Left forelimb (tissue), 1 donor: ENCODE measurements at places on chromosomes 7 and 10.

DNA sequence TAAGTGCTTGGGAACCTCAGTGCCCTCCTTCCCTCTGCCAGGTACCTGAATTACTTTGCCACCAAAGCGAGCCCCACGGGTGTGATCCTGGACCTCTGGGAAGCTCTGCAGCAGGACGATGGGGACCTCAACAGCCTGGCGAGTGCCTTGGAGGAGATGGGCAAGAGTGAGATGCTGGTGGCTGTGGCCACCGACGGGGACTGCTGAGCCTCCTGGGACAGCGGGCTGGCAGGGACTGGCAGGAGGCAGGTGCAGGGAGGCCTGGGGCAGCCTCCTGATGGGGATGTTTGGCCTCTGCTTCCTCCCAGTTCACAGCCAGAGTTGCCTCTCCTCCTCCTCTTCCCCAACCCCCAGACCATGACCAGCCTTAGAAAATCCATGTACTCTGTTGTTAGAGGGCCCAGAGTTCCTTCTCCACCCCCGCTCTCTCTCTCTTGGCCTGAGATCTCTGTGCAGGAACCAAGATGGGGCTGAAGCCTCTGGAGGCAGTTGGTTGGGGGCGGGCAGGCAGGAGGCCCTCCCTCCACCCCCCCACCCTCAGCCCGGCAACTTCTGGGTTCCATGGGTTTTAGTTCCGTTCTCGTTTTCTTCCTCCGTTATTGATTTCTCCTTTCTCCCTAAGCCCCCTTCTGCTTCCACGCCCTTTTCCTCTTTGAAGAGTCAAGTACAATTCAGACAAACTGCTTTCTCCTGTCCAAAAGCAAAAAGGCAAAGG lies 19.8 kb upstream of the SLC29A3 start:
- DNase-seq, result no peak

DNA sequence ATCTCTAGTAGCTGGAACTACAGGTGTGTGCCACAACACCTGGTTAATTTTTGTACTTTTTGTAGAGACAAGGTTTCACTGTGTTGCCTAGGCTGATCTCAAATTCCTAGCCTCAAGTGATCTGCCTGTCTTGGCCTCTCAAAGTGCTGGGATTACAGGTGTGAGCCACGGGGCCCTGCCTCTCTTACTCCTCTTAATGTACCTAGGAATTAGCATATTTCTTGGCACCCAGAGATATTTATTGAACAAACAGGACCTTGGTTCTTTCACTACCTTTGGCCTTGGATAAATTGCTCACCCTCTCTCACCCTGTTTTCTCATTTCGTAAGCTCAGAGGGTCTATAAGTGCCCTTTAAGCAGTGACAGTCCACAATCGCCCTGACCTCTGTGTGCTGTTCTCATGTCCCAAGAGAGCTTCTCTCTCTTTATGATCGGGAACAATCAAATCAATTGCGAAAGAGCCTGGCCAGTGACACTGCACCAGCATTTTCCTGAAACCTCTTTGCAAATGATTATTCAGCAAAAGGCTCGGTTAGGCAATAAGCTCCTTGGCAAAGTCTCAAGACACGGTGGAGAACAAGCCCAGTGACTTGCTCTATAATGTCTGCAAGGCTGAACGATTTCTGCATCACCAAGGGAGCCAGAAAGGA lies 117.7 kb downstream of the APBB1IP start:
- DNase-seq, result no peak

DNA sequence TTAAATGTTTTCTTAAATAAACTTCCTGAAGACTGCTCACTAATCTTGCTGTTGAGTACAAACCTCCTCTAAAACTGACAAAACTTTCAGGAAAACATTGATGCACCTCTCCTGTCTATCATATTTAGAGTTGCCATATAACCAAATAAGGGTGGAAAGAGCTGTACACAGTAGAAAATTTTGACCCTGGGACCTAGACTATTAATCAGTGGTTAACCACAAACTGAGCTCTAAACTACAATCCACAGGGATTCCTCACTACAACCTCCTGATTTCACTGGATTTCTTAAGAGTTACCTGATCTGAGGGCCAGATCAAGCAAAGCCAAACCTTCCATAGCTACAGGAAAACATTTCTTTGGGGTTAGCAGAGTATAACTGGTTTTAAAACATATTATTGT lies 39.9 kb upstream of the WNT16 start:
- no peak for DNase-seq

DNA sequence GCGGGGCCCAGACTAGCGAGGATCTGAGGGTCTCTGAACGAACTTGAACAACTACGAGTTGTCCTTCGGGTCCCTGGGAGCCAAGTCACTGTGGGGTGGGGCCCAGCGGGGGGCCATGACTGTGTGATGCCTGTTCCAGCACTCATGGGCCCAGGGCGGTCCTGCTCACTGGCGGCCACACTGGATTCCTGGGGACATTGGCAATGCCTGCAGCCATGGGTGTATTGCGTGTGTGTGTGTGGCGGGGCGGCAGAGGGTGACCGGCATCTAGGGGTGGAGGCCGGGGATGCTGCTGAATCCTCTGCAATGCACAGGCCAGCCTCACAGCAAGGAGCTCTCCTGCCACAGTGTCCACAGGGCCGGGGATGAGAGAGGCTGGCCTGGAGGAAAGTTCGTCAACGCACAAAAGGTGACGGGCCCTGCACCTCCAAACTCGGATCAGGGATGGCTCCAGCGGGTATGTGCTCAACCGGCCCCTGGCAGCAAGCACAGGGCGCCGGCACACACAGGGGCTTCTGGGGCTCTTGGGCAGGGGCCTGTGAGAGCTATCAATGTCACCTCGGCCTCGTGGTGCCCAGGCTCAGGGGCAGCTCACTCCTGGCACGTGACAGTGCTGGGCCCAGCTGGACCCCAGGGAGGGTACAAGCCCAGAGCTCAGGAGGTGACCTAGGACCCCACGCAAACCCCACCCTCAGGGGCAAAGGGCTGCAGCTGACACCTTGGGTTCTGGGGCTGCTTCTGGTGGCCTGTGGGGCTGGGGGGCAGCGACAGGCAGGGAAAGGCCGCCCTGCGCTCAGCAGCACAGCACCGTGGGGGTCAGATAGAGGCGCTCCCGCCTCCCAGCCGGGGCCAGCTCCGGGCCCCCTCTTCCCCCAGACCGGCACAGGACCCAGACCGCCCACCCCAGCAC lies 27.9 kb downstream of the PAPOLB start:
- no peak for DNase-seq

DNA sequence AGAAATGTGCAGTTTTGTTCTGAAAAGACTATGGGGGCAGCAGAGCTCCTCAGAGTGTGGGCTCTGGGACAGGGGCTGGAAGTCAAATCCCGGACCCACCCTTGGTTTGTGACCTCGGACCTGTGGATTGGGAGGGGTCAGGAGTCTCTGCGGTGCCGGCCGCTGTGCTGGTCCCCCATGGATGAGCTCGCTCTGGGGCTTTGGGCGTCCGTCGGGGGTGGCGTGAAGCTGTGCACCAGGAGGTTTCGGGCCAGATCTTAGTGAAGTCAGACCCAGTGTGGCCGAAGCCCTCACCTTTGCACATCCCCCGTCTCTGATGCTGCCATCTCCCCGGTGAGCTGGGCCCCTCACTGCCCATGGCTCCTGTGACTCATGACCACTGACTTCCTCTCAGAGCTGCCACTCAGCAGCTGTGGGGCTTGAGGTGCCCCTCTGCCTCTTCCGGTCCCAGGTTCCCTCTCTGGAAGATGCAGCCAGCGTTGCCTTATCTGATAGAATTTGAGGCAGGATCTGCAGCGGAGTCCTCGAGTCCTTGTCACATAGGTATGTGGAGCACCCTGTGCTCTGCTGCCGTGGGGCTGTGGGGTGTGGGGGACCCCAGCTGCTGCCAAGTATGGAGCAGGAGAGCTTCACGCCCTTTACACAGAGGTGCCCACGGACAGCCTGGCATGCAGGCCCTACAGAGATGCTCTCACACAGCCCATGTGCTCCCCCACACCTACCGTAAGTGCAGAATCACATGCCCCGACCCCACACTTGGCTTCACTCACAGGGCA lies 11.4 kb upstream of the SCART1 start:
- DNase-seq, result no peak

- DNase-seq, result no peak
These were observed 104.5 kb downstream of the SH3PXD2A start for GRCh38 chr10:103750836-103751235.

GRCh38 chr7:150942001-150942590 lies 36.0 kb downstream of the KCNH2 start:
- DNase-seq, result peak; percentile 69

- DNase-seq, result no peak
These were observed 34.9 kb upstream of the WAPL start for GRCh38 chr10:86556532-86556931.

- DNase-seq, result peak; percentile 77
These were observed 144.4 kb downstream of the TES start for GRCh38 chr7:116354546-116355423.

DNA sequence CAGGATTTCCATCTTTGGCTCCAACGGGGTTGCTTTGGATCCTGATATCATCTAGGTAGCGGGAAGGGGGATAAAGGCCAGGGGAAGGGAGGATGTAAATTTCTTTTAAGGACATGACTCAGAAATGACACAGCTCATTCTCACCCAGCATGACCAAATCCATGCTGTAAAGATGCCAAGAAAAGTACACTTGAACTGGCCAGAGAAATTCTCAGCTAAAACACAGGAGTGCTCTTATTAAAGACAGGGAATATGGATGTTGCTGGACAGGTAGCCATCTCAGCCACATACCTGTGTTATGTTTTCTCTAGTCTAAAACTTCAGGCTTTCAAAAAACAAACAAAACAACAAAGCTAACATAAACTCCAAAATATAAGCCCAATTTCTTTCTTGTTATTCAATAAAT lies 68.3 kb downstream of the NAMPT start:
- DNase-seq, result no peak

DNA sequence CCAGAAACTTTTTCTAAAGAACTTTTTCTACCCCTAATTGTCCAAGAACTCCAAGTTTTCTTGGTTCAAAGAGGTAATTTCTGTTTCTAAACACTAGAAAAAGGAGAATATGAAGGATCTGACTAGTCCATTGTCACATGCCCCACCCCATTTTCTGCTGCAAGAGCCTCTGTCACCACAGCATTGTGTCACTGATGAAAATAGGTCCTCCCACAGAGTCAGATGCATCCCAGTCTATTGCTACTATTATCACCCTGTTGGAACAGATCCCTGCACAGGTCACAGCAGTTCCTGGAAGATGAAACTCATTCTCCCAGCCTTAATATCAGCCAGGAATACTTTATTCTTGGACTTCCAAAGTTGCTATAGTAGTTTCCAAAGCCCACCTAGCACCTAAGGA lies 7.5 kb upstream of the CFTR start:
- DNase-seq, result no peak

DNA sequence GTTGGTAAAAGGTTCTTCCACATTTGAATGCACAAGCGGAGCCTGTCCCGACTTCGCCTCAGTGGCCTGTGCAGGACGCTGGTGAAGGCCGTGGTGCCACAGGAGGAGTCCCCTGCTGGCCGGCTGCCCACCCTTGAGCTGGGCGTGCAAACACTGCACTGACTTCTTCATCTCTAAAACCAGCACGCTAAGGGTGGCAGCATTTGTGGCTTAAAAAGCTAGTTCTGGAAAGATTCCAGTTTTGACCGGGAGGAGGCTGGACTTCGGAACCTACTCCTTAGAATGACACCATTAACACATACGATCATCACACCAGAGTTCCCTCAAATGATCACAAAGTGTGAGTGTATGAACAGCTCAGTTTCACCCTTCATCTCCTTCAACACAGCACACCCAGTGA lies 102.4 kb downstream of the SMURF1 start:
- DNase-seq, result no peak

DNA sequence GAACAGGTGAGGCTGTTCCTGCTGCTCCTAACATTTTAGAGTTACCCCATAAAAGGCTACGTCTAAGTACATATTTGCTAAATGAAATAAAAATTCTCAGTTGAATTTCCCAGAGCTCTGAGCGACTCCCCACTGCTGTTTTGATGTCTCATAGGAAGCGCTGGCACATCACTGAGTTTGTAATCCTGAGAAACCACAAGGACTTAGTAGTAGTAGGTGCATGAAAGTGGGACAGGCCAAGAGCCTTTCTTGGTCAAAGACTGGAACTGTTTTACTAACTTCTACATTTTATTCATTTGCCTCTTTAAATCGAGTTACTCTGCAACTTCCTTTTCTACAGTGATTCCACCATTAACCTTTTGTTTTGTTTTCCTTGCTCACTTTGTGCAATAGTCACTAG lies 85.9 kb downstream of the XPNPEP1 start:
- DNase-seq, result no peak

DNA sequence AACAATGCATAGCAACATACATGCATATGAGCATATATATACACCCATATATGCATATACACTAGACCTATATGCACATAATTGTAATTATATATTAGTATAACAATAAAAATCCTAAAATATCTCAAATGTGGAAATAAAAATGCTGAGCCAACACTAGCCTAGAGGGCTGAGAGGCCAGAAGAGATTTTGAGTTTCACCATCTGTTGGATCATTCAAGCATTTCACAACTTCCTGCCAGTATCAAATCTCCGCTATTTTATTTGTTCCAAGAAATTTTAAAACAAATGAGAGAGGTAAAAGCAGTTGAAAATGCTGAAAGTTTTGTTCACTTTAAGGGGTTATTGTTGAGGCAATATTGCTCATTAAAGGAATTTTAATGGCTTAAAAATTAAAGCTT lies 187.0 kb downstream of the PCDH15 start:
- no peak for DNase-seq

- DNase-seq, result no peak
These were observed 2.9 kb downstream of the ZSCAN25 start for GRCh38 chr7:99619571-99620130.

DNA sequence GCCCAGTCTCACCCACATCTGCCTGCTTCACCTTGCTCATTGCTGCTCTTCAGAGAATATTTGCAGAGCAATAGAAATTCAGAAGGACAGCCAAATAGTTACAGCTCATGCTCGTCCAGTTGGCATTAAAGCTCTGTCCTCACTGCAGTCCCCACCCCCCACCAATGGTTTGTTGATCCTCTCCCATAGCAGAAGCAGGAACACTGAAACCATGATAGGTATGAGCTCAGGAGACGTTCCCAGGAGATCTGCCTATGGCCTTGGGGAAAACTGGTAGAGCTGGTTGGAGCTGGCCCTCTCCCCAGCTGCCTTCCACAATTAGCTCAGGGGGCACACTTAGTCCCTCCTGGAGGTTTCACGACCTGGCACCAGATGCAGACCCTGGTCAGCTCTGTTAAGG lies 68.6 kb upstream of the KMT2C start:
- DNase-seq, result no peak

DNA sequence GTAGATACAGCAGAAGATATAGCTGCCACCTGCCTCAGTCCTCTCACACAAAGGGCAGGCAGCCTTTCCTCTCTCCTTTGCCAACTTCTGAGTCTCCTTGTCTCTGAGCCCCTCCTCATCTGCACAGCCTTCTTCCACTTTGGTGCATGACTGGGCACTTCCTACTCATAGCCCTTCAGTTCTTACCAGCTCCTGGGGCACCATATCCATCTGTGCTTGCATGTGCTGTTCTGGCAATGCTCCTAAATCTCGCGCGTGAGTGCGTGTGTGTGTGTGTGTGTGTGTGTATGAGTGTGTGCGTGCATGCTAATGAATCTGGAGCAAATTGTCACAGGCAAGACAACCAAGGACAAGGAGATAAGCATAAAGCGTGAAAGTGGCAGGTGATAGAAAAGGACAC lies 1271.6 kb upstream of the SORCS1 start:
- no peak for DNase-seq

GRCh38 chr10:124756156-124756903 lies 12.2 kb upstream of the FAM53B start:
- no peak for DNase-seq
